CD4-positive, alpha-beta T cell treated with Interleukin-6 for 4 hours (primary cell): ENCODE measurements at places on chromosomes 5 and 9.

- DNase-seq = no peak
Observed at GRCh38 chr5:33369485-33370465, 71.0 kb upstream of the TARS1 start.

DNA sequence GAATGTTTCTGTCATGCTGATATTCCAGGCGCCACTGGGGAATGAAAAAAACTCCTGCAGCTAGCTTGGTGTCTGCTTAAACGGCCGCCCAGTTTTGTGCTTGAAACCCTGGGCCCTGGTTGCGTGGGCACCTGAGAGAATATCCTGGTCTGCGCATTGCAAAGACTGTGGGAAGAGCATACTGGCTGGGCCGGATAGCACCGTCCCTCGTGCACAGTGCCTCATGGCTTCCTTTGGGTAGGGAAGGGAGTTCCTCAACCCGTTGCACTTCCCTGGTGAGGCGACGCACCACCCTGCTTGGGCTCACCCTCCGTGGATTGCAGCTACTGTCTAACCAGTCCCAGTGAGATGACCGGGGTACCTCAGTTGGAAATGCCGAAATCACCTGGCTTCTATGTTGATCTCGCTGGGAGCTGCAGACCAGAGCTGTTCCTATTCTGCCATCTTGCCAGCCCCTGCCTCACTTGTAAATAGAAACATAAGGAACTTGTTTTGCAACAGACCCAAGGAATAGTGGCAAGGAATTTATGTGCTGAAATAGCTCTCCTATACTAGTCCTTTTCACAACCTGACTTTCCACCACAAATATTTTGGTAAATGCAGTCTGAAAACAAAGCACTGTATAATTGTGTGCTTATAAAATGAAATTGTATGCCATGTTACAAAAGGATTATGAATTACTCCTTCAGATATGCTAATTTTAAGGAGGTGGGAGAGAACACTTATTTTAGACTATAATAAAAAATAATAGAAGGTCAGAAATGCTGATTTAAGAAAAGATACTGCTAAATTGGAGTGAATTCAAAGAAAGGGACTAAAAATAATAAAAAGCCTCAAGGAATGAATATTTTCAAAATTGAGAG, 90.3 kb downstream of the ADAMTSL1 start:
- no peak for DNase-seq

GRCh38 chr5:134545070-134545868, 19.8 kb downstream of the JADE2 start:
- DNase-seq = peak; percentile 27

DNA sequence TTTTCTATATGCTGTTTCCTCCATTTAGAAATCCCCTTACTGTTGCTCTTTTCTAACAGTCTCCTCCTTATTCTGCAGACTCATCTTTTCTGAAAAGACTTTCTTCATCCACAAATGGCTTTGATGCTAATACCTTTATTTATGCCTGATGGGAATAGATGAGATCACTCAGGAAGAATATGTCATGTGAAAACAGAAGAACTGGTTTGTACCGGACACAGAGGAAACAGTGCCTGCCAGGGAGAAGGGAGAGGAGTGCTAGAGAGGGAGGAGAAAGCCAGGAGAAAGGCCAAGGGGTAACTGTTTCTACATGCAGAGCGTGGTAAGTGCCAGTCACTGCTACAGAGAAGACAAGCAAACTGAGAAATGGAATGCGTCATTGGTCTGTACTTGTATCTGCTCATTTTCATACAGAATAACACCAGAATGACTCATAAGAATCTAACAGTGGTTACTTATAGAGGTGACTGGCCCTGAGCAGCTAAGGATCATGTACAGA, 45.9 kb upstream of the PJA2 start:
- DNase-seq = no peak

DNA sequence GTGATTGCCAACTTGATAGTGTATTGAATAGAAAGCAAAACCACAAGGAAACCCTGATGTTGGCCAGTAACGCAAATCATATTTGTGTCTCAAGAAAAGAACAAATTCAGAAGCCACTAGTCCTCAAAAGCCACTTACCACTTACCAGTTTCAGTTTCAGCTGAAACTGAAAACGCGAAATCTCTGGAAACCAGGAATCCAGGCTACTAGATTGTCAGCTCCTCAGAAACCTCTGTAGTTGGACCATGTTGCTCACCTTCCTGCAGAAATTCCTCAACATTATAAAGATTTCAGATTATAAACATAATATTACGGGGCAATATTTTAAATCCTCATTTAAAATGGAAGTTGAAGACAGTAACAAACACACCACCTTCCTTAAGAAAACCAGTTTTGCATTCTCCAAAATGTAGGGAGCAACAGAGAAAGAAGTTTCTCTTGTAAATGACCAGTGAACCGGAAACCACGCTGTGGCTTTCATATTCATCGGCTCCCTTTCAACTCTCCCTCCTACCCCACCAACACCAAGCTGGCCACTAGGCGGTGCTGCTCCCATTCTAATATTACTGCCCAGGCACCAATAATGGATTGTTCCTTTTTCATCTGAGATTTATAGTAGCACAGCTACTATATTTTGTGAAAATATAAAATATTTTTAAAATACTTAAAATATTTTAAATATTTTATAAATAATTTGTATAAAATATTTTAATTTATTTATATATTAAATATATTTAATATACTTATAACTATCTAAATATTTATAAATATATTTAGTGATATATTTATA, 8.7 kb upstream of the TMED7 start:
- DNase-seq = peak; percentile 85

- no peak for DNase-seq
Observed at GRCh38 chr9:71052287-71052686, 69.1 kb downstream of the TRPM3 start.

- no peak for DNase-seq
Observed at GRCh38 chr5:133354323-133355185, 257.8 kb downstream of the FSTL4 start.

DNA sequence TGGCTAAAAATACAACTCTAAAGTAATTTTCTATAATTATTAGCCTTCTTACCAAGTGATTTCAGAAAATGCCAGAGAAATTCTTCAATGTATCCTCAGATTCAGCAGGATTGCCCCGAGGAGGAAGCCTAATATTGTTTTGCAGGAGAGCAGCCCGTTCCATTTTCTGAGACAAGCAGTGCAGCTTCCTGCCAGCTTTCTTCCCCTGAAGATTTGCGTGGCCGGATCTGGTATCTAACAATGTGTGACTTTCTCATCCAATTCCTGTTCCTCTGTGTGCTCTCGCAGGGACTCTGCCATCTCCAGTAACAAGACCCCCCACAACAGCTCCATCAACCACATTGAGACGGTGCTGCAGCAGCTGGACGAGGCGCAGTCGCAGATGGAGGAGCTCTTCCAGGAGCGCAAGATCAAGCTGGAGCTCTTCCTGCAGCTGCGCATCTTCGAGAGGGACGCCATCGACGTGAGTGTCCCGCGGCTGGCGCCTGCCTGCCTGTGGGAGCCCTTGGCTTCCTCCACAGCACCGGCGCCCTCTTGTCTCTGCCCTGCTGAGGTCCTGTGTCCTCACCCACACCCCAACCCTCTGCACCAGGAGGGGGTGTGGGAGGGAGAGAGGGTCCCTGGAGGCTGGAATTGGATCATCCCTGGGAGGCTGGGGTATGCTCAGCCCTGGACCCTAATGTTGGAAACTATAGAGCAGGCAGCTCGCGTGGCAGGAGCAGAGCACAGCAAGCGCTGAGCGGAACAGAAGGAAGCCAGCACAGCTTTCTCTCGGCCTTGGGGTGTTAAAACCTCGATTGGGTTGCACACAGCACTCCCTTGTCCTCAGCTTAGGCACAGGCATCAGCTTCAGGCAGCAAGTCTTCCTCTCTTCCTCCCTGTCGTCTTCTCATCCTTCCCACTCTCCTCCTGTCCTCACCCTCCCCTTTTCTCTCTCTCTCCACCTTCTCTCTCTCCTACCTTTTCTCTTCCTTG, 216.2 kb downstream of the TRIO start:
- no peak for DNase-seq

DNA sequence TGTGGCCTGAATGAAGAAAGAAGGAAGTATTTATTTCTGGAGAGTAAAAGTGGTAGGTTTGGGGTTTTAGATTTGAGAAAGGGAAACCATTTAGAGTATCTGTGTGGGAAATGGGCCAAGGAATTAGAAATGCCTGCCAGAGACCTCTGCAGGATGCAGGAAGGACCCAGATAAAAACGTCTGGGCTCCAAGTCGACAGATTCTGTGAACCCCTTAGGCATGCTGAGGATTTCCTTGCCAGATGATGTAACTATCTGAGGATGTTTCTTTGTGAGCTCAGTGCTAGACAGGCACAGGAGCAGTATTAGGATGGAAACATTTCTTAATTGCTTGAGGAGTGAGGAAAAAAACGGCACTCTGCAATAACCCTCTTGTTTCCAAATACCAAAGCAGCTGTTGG, 251.8 kb upstream of the DMRT1 start:
- DNase-seq = no peak

GRCh38 chr9:137313956-137314560, 12.0 kb upstream of the NRARP start:
- DNase-seq = no peak

- no peak for DNase-seq
Observed at GRCh38 chr5:7849681-7850394, 1.1 kb downstream of the CFAP90 start.

DNA sequence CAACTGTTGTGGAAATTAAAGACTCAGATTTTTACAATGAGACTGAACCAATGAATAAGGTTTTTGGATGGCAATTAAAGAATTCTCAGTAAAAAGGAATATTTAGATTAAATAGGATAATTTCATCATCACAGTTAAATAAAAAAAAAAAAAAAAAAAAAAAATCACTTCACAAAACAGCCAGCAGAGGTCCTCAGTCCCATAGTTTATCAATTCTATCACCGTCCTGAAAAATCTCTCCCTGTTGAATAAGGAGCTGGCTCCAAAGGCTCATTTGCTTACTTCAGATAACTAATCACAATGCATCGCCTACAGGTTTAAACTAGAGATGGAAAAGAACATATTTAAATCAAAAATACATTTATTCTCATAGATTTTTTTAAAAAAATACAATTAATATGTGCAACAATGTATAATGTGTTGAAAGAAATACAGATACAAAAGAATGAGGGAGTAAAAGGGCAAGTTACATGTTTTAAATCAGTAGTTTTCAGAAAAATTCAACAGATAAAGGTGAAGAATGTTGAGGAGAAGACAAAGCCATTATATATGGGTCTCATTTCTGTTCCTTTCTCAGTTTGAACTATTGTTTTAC, 175.8 kb upstream of the CHD1 start:
- no peak for DNase-seq

DNA sequence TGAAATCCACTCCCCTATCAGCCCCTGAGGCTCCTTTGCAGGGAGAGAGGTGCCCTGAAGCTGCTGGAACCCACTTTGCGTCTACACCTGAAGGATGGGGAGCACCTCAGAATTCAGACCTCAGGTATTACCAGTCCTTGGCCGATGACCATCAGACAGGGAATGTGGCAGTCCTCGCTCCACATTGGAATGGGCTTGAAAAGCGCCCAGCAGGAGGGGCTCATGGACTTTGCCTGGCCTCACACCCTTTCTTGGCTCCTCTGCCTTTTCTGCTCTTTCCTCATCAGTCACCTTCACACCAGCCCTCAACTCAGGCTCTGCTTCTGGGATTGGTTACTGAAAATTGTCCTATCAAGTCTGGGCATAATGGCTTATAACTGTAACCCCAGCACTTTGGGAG, 83.9 kb downstream of the BARX1 start:
- no peak for DNase-seq

- DNase-seq = no peak
Observed at GRCh38 chr9:74277532-74277931, 219.6 kb upstream of the RORB start.

- no peak for DNase-seq
Observed at GRCh38 chr5:33964132-33964700, 20.3 kb downstream of the SLC45A2 start.

- DNase-seq = no peak
Observed at GRCh38 chr9:115122937-115123336, 5.0 kb upstream of the TNC start.

- DNase-seq = no peak
Observed at GRCh38 chr5:71830681-71831539, 111.8 kb downstream of the CARTPT start.

DNA sequence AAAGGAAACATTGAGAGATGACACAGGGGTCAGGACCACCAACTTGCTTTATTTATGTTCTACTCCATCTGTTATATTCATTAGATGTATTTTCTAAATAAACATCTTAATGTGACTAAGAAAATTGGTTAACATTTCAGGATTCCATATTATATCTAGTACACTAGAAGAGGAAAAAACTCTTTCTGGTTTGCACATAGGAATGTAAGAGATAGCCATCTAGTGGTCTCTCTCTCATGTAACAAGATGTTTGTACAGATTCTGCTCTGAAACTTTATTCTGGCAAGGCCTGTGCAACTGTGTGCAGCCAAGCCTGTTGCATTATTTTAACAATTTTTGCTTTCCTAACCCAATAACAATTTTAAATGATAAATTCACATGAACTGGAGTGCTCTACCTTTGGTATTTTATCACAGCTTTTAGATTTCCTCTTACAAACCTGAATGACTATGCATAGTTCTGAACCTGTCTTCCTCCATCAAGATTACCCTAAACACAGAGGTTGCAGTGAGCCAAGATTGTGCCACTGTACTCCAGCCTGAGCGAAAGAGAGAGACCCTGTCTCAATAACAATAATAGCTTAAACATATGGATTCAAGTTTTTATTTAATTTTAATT, 148.2 kb downstream of the GIN1 start:
- DNase-seq = no peak

GRCh38 chr9:121286973-121287741, 19.2 kb downstream of the GSN start:
- no peak for DNase-seq

DNA sequence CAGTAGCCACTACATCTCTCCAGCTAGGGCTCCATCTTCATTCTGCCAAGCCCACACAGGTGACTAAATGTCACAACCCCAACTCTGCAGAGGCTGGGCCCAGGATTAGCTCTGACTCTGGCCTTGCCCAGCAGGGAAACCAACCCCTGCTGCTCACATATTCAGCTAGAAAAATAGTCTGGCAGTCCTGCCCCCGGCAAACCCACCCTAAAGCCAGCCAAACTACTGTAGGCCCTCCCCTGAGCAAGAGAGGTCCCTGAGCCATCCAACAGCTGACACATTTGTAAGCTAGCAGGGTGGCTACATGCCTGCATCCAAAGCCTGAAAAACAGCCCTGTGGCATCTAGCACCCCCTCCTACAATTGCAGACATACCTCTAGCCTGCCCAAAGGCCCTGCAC, 11.3 kb upstream of the HAVCR2 start:
- no peak for DNase-seq

- DNase-seq = no peak
Observed at GRCh38 chr5:119207105-119207504, 136.2 kb downstream of the DMXL1 start.

DNA sequence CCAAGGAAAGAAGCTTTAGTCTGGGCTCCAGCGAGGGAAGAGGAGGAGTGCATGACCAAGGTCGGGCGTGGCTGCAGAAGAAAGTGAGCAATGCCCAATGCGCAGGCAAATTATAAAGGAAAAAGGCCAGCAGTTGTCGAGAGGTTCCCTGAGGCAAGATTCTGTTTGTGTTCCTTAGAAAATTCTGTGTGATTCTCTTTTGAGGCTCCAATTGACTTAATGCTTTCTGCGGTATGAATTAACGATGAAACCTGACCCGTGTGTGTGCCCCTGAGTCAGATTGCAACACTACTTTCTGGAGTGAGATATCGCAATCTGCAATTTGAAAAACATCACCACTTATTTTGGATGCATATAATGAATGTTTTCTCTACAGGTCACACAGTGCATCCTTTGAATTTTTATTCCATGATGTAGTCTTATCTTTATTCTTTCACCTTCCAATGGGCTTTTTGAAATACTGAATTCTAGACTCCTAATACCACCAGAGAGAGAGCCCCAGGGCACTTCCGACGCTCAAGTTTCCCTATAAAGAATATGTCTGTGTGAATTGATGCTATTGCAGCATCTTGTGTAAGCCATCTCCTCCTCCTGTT, 117.9 kb upstream of the IL6ST start:
- DNase-seq = no peak
